ENCODE measurements at places on chromosomes 1 and 21. TPM values are rescaled to one million over a fixed set of nuclear protein-coding genes. Genes with fewer than 3 reads are reported as not detected.

The KCNT2 gene
- total RNA-seq = 2.7 TPM

The MAP10 gene
- 4.2 TPM for total RNA-seq

The FAM72D gene
- total RNA-seq = 0.30 TPM

DNA sequence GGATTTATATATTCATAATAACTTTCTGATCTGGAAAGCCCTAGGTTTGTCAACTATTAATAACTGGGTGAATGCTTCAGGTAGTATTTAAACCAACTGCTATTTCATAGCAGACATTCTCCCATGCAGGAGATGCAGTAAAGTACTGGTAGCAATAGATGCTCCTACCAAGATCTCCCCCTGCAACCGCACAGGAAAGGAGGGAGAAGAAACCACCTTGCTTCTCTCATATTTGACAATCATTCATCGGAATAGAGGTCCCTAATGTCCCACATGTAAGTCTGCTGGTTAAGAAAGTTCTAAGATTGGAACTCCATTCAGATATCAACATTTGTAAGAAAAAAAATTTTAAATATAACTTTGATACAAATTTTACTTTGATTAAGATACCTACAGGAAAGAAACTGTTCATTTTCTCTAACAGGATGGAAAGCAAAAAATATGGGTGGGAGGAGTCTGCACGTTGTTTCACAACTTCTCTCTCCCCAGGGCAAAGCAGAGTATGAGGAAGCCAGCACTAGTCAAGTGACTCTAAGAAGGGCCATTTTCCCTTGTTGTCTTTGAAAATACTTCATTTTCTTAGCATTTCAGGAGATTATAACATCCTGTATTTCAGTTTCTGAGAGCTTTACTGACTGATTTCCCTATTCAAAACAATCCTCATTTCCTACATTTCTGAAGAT, at the start of gene PYHIN1:
Gene PYHIN1, plus strand, starts transcription at position 498 of the 683 bp plus-strand sequence. CDS start 5,359 bp downstream, outside the sequence.
- H3K36me3 ChIP-seq = no peaks in the 10 kb centered on the region
- no peak for DNase-seq
- no peaks in the 10 kb centered on the region for H3K4me1 ChIP-seq
- no peak within 1 kb of the TSS for H3K27ac ChIP-seq

DNA sequence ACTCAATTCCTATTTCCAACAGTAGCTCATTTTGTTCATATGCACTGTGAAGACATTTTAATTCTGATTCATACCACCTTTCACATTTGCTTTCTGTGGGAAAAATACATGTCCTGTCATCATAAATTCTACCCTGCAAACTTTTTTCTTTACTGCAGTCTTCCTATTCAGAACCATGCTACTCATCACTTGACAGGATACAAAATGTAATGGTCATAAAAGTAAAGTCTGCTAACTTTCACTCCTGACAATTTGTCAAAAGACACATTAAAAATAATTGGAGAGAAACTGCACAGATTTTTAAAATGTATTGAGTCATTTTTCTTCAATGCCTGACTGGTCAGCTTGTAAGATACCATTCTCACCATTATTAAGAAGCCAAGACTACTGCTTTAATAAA, 1817.1 kb downstream of the BRINP3 start:
- DNase-seq = no peak
- no peaks in the 10 kb centered on the region for H3K27me3 ChIP-seq
- H3K4me3 ChIP-seq = no peak overlapping the region
- H3K27ac ChIP-seq = no peak overlapping the region
- H3K4me1 ChIP-seq = no peaks in the 10 kb centered on the region
- H3K36me3 ChIP-seq = no peaks in the 10 kb centered on the region

DNA sequence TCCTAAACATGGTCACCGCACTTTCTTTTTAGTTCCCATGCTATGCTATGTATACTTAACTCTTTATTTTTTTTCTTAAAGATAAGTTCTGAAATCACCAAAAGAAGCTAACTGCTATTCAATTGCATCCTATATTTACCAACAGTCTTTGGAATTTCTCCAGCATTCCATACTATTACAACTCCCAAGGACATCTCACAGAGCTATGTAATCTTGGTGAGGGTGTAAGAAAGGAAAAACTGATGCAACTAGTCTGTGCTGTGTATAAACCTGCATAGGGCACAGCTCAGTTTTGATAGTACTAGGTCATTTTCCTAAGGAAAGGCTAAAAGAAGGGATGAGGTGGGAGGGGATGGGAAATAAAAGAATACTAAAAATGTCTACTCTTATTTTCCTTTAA, 78.0 kb downstream of the PTPN14 start:
- H3K27me3 ChIP-seq = no peaks in the 10 kb centered on the region
- H3K4me1 ChIP-seq = peaks cover 24% of the 10 kb centered on the region
- no peak overlapping the region for H3K4me3 ChIP-seq
- H3K27ac ChIP-seq = no peak overlapping the region
- no peak for DNase-seq

The SH2D5 gene
- not detected for total RNA-seq

The NTNG1 gene
- total RNA-seq = 1.5 TPM

The KCND3 gene
- 3.0 TPM for total RNA-seq

The TIAM1 gene
- total RNA-seq = 31.9 TPM

GRCh38 chr1:21783679-21784603, 992 bp upstream of the USP48 start:
- DNase-seq = peak; percentile 32
- H3K36me3 ChIP-seq = no peaks in the 10 kb centered on the region
- H3K27me3 ChIP-seq = no peaks in the 10 kb centered on the region
- peaks cover 39% of the 10 kb centered on the region for H3K4me1 ChIP-seq
- peak overlapping the region; percentile 99 for H3K27ac ChIP-seq

DNA sequence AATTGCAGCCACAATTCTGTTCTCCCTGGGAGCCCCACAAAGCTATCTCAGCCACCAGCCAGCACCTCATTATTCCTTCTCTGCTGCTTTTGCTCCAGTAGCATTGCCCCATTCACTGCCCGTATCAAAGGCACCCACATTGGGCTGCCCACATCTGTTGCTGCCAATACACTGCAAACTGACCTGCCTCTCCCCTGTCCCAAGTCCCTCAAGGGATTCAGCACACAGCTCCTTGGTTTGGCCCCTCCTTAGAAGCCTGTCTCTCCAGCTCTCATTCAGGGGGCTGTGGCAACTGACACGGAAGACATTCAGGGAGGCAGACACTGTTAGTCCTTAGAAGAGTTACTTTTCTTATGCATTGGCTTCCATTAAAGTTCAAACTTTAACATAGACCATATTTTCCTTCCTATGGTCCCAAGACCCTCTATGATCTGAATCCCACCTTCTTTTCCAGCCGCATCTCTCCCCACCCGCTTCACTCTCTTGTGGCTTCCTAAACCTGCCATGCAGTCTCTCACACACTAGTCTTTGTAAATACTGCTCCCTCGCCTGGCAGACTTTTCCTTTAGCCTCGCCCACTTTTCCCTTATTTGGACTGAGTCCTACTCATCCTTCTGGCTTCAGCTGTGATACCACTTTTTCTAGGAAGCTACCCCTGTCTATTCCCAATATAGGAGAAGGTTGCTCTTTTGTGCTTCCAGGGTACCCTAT, 19.3 kb upstream of the KLHDC8A start:
- H3K27ac ChIP-seq = no peak overlapping the region
- H3K4me3 ChIP-seq = no peak overlapping the region
- H3K27me3 ChIP-seq = no peaks in the 10 kb centered on the region
- peaks cover 28% of the 10 kb centered on the region for H3K4me1 ChIP-seq
- DNase-seq = no peak

The VASH2 gene
- 2.8 TPM for total RNA-seq

- H3K27me3 ChIP-seq = peaks cover 3% of the 10 kb centered on the region
- H3K4me3 ChIP-seq = no peak overlapping the region
- no peak for DNase-seq
- H3K27ac ChIP-seq = no peak overlapping the region
Measured at GRCh38 chr1:32470991-32471694, 6.3 kb downstream of the ZBTB8B start.

DNA sequence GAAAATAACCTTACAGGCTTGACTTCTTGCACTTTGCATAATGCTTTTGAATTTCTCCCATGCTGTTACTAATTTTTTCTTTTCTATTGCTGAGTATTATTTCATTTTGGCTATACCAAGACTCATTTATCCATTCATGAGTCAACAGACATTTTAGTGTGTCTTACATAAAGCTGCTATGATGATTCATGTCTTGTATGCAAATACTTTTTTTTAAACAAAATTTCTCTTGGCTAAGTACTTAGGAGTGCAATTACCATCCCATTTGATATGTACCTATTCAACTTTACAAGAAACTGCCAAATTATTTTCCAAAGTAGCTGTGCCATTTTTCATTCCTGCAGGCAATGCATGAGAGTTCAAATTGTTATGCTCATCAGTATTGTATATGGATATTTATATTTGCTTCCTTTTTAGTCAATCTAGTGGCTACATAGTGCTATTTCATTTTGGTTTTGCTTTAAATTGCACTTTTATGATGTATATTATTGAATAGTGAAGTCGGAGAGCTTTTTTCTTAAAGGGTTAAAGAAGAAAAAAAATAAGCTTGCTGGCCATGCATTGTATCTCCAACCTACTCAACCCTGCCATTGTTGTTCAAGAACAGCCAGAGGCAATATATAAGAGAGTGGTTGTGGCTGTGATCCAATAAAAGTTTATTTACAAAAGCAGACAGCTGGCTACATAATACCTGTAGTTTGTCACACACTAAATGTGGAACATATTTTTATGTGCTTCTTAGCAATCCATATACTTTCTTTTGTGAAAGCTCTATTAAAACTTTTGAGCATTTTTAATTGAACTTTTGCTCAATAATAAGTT, 862.8 kb downstream of the KCNT2 start:
- H3K4me1 ChIP-seq = no peaks in the 10 kb centered on the region
- no peaks in the 10 kb centered on the region for H3K27me3 ChIP-seq
- no peaks in the 10 kb centered on the region for H3K36me3 ChIP-seq
- H3K27ac ChIP-seq = no peak overlapping the region
- no peak overlapping the region for H3K4me3 ChIP-seq

The APCS gene
- not detected for total RNA-seq

DNA sequence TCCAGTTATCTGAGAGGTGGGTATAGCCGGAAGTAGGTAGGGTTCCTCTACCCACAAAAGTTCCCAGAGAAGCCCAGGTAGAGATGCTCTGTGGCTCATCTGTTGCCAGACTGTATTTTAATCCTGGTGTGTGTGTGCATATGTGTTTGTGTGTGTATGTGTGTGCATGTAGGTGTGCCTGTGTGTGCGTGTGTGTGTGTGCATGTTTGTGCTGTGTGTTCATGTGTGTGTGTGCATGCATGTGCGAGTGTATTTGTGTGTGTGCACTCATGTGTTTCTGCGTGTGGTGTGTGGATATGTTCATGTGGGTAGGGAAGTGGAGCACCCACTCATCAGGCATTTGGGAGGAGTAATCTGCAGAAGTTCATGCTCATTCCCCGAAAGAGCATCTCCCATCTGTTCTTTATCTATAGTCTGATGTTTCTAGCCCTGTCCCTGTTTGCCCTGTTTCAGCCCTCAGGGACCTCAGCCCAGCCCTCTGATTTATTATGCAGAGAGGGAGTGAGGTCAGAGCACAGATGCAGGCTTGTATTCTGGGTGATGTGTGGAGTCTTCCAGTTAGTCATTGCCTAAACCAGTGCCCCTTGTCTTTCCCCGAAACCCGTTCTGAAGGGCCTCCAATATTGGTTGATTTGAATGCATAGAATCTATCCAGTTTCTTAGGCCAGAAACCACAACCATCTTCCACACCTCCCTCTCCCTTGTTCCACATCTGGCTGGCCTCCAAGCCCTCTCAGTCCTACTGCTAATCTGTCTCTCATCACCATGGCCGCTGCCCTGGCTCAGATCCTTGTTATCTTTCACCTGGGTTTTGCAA, 69.1 kb downstream of the DISC1 start:
- no peak overlapping the region for H3K4me3 ChIP-seq
- H3K36me3 ChIP-seq = no peaks in the 10 kb centered on the region
- DNase-seq = no peak

The SLC44A5 gene
- total RNA-seq = not detected

- H3K36me3 ChIP-seq = no peaks in the 10 kb centered on the region
- H3K27ac ChIP-seq = peak overlapping the region; percentile 12
- no peaks in the 10 kb centered on the region for H3K4me1 ChIP-seq
- H3K27me3 ChIP-seq = no peaks in the 10 kb centered on the region
- no peak for DNase-seq
Measured at GRCh38 chr1:214404571-214405213, 123.7 kb downstream of the SMYD2 start.

DNA sequence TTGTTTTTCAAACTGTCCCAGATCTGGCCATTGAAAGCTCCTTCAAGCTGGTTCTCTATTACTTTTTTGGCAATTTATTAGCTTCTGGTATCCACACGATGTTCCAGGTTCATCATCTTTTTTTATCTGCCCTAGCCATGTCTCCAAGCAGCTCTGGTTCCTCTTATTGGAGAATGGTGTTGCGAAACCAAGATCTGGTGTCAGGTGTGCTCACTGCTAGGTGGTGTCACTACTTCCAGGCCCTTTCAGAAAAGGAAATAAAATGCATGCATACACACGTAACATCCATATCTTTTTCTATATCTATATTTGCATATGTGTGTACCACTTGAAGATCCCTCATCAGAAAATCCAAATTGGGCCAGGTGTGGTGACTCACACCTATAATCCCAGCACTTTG, 53.3 kb downstream of the GATAD2B start:
- no peaks in the 10 kb centered on the region for H3K36me3 ChIP-seq
- peaks cover 5% of the 10 kb centered on the region for H3K4me1 ChIP-seq
- H3K27me3 ChIP-seq = no peaks in the 10 kb centered on the region
- H3K27ac ChIP-seq = no peak overlapping the region

The NBPF14 gene
- total RNA-seq = 33.1 TPM

The ERMAP gene
- 21.1 TPM for total RNA-seq

GRCh38 chr1:161216945-161217712, 2.0 kb downstream of the FCER1G start:
- H3K27ac ChIP-seq = peak overlapping the region; percentile 88
- peaks cover 5% of the 10 kb centered on the region for H3K4me1 ChIP-seq
- H3K27me3 ChIP-seq = no peaks in the 10 kb centered on the region
- peak; percentile 68 for DNase-seq
- H3K36me3 ChIP-seq = peaks cover 19% of the 10 kb centered on the region

DNA sequence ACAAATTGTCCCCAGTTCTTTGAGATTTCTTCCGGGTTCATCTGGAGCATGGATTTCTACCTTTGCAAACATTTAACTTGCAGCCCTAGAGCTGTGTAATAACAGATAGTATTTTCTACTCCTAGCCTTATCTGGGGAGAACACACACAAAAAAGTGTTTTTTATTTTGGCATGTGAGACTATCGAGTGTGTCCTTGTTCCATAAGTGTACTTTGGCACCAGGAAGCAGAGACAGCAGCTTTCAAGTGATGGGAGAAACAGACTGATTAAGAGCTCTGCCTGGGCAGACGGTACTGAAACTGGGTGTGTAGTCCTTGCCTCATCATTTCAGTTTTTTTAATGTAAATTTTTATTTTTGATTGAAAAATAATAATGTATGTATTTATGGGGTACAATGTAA, 297.4 kb downstream of the ST6GALNAC3 start:
- no peak overlapping the region for H3K4me3 ChIP-seq
- no peaks in the 10 kb centered on the region for H3K36me3 ChIP-seq
- no peaks in the 10 kb centered on the region for H3K27me3 ChIP-seq
- no peak for DNase-seq
- no peak overlapping the region for H3K27ac ChIP-seq

GRCh38 chr1:235532360-235532759, 28.1 kb upstream of the B3GALNT2 start:
- H3K27me3 ChIP-seq = no peaks in the 10 kb centered on the region
- H3K36me3 ChIP-seq = no peaks in the 10 kb centered on the region

- no peak overlapping the region for H3K27ac ChIP-seq
- no peaks in the 10 kb centered on the region for H3K4me1 ChIP-seq
- no peak for DNase-seq
- no peak overlapping the region for H3K4me3 ChIP-seq
Measured at GRCh38 chr1:186404454-186405051, 28.9 kb downstream of the ODR4 start.
